CD4-positive, alpha-beta T cell treated with Interleukin-6 for 4 hours (primary cell): ENCODE measurements at places on chromosomes 6 and 20.
A peak's percentile ranks its signal among the peaks of the same experiment; 100 is the strongest.

GRCh38 chr6:12017876-12018401, 5.8 kb downstream of the HIVEP1 start:
- no peak for DNase-seq

DNA sequence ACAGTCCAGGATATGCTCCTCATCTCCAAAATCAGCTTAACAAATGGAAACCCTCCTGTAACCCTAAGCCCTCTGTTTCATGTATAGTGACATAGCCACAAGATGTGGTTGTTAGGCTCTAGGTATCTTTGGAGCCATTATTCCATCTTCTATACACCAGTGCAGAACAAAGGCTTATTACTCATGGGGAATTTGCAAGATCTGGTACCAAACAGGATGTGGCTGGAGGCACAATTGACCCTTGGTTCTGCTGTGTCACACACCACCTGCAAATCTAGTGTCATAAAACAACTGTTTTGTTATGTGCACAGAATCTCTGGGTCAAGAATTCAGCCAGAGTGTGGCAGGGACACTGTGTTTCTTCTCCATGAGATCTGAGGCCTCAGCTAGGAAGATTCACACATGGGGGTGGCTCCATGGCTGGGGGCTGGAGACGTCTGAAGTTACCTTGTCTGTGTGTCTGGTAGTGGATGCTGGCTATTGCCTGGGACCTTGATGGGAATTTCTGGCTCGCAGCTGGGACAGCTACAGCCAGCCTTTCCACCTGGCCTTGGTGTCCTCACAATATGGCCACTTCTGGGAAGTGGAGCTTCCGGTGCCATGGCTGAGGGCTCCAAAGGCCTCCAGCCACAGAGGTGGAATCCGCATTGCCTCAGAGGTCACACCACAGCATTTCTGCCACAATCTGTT, 369.9 kb downstream of the CDH26 start:
- DNase-seq = no peak

DNA sequence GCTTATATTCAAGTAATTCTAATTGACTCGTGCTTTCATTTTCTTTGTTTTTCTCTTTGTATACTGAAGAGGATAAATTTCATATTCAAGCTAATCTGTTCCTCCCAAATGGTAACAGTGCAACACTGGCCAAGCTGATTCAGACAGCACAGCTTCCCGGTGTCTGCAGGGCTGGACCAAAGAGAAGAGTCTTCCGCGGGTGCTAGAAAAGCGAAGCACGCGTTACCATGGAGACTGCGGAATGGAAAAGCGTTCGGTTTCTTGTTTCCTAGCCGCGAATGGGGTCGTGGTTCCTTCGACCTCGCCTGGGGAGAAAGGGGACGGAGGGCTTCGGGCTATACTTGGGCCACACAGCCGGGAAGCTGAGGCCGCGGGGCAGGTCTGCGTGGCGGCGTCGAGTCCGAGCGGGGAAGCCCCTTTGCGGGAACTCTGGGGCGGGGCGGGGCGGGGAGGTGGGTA, 6.2 kb upstream of the ZNF311 start:
- peak; percentile 57 for DNase-seq

DNA sequence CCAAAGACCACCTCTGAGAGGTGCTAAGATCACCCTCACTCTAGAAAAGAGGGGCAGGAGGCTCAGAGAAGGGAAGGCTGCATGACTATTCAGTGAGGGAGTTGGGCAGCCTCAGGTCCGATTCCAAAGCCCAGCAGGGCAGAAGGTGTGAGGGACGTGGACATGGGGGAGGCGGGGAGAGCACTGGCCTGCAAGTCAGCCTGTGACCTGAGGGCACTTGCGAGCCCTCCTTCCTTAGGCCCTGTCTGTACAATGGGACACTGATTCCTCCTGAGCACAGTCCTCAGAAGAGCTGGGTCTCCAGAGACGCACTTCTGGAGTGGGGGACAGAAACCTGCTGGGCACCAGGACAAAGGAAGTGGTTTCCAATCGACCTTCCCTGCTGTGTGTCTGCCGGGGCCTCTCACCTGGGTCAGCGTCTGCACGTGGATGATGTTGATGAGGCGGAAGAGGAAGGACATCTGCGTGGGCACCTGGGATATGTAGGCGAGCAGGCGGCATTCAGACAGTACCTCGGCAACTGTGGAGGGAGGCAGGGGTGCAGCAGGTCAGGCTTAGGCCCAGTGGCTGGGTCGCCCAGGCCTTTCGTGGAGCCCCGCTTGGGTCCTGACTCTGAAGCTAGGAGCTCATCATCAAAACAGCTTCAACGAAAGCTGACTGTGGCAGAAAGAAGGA, 48.5 kb downstream of the MYH7B start:
- no peak for DNase-seq

- peak; percentile 81 for DNase-seq
These were observed 44.9 kb downstream of the OR2B2 start for GRCh38 chr6:27867051-27867944.

- no peak for DNase-seq
These were observed 191.6 kb upstream of the SUPT3H start for GRCh38 chr6:45569210-45569945.

DNA sequence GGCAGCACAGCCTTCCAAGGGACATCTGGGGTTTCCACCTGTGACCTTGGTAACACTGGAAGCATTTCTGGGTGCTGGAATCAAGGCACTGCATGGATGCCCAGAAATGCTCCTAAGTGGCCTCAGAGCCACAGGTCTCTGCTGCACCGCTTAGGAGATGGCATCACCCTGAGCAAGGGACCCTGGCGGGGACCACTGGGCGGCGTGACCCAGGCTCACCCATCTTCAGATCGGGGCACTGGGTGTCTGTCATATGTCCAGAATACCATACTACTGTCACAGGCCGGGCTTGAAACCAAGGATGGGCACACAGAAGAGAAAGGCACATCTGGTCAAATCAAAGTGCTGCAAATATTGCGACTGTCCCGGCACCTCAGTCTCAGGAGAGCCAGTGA, 45.9 kb downstream of the SSR1 start:
- DNase-seq = no peak

DNA sequence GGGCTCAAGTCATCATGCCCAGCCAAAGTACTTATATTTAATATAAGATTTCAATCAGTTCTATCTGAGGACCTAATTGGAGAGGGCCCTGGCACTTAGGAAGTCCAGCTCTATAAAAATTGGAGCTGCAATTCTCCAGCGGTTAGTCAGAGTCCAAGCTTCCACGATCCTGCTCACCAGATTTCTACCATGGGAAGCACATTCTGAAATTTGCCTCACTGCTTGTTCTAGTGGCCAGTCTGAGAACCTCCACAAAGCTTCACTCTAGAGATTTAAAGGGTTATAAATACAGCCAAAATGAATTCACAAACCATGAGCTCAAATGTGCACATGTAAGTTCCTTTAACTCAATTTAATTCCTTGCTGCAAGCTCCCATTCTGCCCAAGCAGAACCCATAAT, 33.5 kb downstream of the PNLDC1 start:
- no peak for DNase-seq

- DNase-seq = no peak
These were observed 13.0 kb upstream of the RCAN2 start for GRCh38 chr6:46504242-46504641.

DNA sequence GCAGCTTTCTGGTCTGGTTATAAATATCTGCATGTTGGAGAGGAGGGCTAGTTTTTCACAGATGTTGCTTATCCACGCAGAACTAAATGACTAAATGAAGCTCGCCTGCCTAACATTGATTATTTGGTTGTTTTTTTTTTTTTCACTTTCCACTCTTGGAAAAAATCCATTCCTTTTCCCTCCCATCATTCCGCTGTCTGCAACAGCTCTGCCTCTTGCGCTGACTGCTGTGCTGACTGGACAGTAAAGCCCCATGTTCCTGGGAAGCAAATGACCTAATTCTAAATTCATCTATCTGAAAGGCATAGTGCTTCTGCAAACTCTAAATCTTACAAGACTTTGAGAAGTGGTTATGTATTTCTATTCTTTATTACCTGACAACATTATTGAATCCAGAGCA, 255.5 kb upstream of the PLN start:
- no peak for DNase-seq

DNA sequence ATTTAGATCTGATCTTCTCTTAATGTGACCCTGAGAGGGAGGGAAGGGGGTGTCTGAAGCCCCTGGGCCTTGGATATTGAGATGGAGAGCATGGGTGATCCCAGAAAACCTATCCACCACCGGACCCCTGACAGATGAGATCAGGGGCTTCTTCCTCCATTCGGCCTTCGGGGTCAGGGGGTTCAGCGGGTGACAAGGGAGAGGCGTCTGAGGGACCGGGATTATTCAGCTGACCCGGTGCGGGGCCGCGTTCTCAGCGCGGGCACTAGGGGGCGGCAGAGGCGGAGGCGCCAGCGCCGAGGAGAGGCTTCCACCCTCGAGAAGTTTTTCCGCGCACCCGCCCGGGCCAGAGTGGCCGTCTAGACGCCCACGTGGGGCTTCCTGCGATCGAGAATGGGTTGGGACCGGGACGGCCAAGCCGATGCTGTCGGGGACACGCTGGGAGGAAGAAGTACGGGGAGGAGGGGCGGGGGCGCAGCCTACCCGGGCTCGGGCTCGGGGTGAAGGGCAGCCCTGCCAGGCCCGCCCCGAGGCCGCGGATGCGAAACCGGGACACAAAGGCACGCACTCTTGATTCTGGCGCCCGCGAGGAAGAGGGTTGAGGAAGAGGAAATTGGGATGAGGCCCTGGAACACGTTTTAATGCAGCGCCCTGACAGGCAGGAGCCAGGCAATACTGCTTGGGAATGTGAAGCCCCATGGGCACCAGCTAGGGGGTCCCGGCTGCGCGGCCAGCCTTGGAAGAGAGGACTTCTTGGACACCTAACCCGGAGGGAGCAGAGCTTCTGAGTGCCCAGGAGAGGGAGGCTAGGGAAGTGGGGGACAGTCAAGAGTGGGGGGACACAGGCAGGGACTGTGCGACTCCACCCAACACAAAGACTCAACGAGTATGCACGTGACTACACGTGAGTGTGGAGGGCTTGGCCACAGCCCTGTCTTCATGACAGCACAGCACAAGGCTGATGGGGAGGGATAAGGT, 30.6 kb downstream of the COL11A2 start:
- DNase-seq = peak; percentile 86
